ENCODE measurements at places on chromosomes 1 and 21. TPM values are rescaled to one million over a fixed set of nuclear protein-coding genes. Genes with fewer than 3 reads are reported as not detected.

The SPRR1B gene
- not detected for total RNA-seq

The CTTNBP2NL gene
- 2.8 TPM for total RNA-seq

DNA sequence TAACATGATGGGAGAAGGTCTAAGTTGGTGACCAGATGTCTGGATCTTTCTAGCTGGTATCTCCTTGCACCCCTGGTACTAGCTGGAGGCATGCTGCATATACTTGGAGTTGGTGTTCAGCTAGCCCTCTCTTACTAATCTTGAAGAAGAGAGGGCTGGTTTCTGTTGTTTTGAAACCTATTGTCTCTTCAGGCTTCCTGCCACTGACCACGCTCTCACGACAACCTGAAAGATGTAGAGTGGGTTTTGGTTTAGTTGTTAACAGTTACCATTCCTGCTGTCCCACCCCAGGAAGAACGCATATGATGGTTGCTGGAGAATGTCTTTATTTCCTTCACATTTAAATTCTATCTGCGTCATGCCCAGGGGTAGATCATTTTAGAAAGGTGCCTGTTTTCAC is 3.6 kb downstream of the MAN1C1 start:
- DNase-seq, result peak; percentile 70

- DNase-seq, result no peak
These were observed 81.6 kb upstream of the IRF2BP2 start for GRCh38 chr1:234691567-234691966.

DNA sequence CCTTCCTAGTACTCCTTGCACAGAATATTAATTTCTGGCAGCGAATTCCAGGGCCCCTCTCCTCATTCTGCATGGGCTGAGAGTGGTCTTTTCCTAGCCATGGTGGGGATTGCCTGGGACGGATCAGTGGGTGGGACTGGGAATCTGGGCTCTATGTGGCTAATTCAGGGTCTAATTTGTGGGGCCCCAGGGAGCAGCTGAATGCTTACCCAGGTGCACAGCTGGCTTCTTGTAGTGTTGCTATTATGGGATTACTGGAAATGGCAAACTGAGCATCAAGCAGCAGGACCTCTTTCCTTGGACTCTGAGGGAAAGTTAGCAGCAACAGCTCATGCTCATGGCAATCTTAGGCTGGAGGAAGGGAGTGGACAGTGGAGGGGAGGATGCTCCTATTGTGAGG is 187.1 kb upstream of the CACNA1E start:
- no peak for DNase-seq

All from activated CD8-positive, alpha-beta memory T cell treated with anti-CD3 and anti-CD28 coated beads, Interleukin-2, amount 10 ng/mL, durations not matched to agents 7 days and 5 days (primary cell).